T-helper 1 cell (primary cell): ENCODE measurements at places on chromosomes 2 and 18.

GRCh38 chr2:165015052-165015642 is 59.8 kb upstream of the SLC38A11 start:
- DNase-seq, result peak; percentile 22

DNA sequence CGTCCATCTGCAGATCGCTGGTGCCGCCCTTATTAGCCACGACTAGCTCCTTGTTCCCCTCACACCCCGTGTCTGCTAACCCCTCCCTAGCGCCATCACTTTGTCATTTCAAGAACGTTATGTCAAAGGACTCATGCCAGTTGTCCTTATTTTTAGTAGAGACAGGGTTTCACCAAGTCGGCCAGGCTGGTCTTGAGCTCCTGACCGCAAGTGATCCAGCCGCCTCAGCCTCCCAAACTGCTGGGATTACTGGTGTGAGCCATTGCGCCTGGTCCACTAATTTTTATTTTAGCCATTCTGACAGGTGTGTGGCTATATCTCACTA is 138.9 kb upstream of the HDAC4 start:
- DNase-seq, result peak; percentile 2

DNA sequence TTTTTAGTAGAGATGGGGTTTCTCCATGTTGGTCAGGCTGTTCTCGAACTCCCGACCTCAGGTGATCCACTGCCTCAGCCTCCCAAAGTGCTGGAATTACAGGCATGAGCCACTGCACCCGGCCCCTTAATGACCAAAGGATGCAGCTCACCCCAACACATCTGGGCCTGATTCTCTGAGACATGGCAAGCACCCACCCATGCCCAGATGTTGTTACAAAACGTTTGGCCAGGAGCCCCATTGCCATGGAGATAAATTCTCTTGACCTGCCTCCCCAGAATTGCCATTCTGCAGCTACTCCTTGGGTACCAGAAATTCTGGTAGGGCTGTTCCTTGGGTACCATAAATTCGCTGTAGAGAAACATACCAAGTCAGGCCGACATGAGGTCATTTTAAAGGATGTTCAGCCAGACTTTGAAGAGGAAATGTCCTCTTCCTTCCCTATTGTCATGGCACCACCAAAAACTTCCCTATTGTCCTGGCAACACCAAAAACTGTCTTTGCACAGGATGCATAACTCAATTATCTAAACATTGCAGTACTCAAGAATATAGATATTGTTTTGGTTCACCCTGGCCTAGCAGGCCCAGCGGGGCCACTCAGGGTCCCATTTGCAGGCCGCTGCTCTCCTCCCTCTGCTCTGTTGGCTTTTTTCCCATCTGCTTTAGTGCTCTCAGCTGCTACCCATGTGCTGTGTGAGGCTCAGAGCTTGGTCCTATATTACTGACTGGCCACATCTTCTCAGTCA is 160.9 kb upstream of the TTC39C start:
- no peak for DNase-seq

DNA sequence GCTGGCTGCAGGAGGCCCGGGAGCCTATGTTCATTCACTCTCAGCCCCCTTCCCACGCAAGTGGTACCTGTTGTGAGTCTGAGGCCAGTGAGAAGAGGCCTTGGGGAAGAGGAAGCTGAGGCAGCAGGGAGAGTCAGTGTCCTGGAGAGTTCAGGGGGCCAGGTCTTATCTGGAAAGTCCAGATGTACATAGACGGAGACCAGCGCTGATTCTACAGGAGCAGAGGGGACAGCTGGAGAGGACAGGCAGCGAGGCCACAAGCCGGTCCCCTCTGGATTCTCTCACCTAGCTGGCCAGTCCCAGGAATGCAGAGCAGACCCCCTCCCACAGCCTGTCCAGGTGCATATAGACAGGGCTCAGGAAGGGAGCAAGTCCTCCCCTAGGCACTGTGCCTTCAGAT is 29.1 kb upstream of the SELENOI start:
- DNase-seq, result no peak

GRCh38 chr2:10875126-10875525 is 36.6 kb upstream of the KCNF1 start:
- no peak for DNase-seq

GRCh38 chr2:85266146-85267041 is 61.4 kb downstream of the TGOLN2 start:
- peak; percentile 72 for DNase-seq
